CD4-positive, alpha-beta T cell treated with Interleukin-2 at 100 ng/mL for 4 hours (primary cell): ENCODE measurements at places on chromosomes 16 and 17.
A peak's percentile ranks its signal among the peaks of the same experiment; 100 is the strongest.

GRCh38 chr16:67177743-67178699, 5.7 kb downstream of the MATCAP1 start:
- DNase-seq, result peak; percentile 70

DNA sequence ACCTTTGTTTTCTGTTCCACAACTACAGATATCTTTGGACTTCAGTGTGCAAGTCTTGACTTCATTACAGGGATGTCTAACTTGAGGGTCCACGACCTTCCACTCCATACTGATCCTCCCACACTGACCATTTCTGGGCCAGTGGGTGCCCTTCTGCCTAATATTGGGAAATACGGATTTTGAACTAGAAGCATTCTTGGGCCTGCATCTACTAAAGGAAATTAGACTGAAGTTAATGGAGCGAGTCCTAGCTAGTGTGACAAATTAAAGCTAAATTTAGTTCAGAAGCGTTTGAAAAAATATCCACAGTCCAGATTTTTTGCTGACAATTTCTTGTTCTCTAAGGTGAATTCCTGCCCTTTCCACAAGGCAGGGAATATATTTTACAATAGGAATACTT, 9.9 kb upstream of the TMIGD1 start:
- DNase-seq, result no peak

- DNase-seq, result peak; percentile 64
Measured at GRCh38 chr16:22318690-22319358, 21.6 kb downstream of the POLR3E start.

DNA sequence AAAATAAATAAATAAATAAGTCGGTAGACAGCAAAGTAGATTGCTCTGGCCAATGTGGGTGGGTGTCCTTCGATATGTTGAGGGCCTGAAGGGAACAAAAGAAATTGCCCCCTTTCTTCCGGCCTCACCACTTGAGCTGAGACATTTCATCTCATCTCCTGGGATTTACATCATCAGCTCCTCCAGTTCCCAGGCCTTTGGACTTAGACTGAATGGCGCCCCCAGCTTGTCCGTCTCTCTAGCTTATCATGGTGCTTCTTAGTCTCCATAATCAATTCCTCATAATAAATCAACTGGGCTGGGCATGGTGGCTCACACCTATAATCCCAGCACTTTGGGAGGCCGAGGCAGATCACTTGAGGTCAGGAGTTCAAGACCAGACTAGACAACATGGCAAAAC, 13.8 kb upstream of the HAP1 start:
- no peak for DNase-seq

DNA sequence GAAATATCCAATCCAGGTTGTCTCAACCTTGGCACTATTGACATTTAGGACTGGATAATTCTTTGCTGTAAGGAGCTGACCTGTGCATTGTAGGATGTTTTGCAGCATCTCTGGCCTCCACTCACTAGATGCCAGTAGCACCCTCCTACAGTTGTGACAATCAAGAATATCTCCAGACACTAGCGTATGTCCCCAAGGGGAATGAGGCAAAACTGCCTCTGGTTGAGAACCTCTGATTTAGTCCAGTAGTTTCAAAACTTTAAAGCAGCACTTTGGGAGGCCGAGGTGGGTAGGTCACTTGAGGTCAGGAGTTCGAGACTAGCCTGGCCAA, 48.4 kb downstream of the IQCK start:
- DNase-seq, result no peak

DNA sequence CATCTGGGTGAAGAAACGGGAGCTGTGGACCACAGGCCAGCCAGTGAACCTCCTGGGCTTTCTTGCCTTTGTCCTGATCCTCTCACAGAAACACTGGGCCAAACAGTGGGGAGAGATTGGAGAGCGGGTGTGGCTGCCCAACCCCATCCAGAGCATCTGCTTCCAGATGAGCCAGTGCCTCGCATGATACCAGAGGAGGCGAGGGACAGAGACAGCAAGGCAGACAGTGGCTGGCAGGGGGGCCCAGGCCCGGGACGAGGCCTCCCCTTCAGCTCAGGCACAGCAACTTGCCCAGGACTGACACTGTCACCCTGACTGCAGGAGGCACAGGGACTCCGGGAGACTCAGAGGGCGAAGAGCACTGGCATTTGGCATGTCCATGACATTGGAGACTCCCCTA, 12.0 kb downstream of the ARHGEF15 start:
- DNase-seq, result no peak

- no peak for DNase-seq
Measured at GRCh38 chr16:75761108-75761507, 34.8 kb upstream of the CPHXL start.

- DNase-seq, result no peak
Measured at GRCh38 chr17:19719355-19720209, 3.2 kb upstream of the SLC47A2 start.

DNA sequence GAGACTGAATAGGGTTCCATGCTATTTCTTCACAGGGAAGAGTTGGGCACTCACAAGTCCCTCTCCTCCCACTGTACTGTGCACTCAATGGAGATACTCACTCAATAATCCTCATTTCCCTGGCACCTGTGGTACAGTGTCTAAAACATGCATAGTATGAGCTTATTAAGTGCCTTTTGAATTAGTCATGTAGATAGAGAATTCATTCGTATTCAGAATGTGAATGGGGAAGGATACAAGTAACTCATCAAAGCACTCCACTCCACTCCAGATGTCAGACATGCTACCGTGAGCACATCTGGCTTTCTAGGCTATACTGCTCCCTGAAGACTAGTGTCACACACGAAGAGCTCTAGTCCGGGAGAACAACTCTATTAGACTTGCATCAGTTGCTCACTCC, 6.3 kb downstream of the C17orf75 start:
- no peak for DNase-seq

DNA sequence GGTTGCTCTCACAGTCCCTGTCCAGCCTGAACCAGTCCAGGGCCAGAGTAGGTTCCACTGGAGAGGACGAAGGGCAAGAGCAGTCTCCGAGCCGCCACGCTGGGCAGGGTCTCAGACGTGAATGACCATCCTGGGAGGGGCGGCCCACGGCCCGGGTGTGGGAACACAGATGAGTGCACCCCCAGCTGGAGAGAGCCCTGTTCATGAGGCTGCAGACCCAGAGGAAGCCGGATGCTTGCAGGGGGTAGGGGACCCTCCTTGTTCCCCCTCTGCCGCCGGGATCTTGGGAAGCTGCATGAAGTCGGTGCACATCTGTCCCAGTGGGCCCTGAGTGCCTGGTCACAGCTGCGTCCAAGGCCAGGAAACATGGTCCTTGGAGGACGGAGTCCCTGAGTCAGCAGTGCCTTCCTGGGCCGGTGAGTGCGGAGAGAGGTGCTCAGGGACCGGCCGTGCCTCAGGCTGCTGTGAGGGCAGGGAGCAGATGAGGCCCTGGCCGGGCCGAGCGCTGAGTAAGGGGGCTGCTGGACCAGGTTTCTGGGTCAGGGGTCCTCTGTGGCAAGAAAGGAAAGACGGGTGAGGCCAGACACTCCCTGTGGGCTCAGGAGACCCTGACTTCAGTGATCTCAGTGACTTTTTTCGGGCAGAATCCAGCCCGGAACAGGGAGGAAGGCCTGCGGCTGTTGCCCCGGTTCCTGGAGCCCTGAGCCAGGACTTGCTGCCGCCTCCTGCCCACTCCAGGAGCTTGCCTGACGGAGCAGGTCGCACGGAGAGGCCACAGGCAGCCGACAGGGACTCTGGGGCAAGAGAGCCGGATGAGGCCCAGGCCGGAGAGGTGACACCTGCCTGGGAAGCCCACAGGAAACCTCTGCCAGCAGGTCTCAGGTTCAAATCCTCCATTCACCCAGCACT, 45.8 kb downstream of the ACTG1 start:
- no peak for DNase-seq

DNA sequence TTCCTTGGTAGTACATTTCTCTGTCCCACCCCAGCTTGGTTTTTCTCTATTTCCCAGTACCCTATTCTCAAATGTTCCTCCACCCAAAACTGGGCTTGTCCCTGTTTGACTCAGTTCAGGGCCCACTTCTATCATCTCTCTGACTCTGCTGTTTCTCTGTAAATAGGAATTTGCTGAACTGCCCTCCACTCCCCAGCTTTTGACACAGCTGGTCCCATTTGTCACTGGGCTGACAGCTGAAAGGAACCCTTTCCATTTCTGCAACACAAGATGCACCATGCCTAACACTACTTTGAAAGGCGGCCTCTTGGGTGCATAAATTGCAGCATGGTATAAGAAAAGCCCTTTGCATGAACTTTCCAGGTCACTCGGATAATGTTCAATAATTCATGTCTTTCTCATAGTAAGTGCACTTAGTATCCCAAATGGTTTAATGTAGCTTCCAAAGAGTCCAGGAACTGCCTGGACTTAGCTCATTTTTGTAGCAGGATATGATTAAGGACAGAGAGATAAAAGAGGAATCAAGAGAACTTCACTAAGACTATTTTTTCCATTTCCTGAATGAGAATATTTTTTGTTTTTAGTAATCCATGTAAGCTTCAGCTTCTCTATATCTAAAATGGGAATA, 256.7 kb downstream of the CDH11 start:
- DNase-seq, result no peak

GRCh38 chr16:10078541-10078949, 103.7 kb downstream of the GRIN2A start:
- no peak for DNase-seq

GRCh38 chr16:30746638-30747175, 1.5 kb upstream of the PHKG2 start:
- no peak for DNase-seq

- no peak for DNase-seq
Measured at GRCh38 chr16:86335266-86336172, 174.8 kb upstream of the FOXF1 start.

DNA sequence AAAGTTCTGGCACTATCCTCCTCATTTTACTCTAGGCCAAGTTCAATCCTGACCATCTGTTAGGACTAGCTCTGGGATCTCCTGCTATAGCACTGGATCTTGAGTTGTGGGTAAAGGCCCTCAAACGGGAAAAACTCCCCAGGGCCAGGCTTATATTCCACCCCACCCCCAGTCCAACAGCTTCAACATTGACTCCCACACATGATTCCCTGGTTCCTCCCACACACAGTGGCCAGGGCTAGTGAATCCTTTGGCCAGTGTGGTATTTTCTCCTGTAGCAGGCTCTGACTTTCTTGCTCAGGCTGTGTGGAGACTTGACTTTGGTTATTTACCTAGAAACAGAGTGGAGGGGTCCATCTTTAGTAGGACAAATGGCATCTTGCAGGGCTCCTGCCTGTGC, 10.3 kb upstream of the AKAP10 start:
- DNase-seq, result no peak
